ENCODE measurements at places on chromosomes 2 and 18.

DNA sequence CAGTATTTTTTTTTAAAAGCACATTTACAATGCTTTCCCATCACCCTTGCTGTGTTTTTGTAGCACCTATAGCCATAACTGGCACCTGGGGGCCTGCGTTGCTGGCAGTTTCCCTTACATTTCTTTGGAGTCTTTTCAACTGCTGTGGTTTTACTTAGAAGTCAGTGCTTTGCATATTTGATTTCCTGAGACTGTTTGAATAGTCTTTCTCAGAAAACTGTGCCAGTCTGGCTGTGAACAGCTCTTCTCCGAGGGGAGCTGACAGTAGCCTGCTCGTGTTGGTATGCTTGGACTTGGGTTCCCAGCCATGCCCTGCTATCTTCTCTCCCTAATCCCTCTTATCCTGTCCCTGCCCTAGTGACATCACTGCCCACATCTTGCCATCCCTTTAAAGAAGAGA lies 81.5 kb downstream of the DPP4 start:
- no peak for DNase-seq

DNA sequence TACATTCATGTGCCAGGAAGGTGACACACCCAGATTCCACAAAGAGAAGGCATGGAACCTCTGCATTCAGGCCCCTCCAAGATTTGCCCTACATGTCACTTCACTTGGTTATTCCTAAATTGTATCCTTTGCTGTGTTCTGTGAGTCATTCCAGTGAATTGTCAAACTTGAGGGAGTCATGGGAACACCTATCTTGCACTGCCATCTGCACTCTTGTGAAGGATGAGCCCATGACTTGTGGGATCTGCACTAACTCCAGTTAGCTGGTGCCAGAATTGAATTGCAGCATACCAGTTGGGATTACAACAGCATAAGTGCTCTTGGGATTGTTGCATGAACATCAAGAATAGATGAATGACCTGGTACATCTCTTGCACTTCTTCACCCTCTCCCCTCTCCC lies 1288.0 kb upstream of the ZEB2 start:
- DNase-seq, result no peak

GRCh38 chr2:234448506-234449184 lies 48.2 kb downstream of the ARL4C start:
- DNase-seq, result peak; percentile 97

DNA sequence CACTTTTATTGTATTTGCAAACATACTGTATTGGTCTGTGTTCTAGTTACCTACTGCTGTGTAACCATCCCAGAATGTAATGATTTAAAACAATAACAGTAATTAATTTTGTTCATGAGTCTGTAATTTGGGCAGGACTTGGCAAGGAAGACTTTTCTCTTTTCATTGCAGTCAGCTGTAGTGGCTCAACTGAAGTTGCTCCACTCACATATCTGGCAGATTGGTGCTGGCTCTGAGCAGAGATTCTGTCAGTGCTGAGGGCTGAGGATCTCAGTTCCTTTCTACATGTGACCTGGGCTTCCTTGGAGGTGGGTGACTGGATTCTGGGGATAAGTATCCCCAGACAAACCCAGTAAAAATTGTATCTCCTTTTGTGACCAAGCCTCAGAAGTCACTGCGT lies 26.6 kb downstream of the PTPN4 start:
- DNase-seq, result no peak

DNA sequence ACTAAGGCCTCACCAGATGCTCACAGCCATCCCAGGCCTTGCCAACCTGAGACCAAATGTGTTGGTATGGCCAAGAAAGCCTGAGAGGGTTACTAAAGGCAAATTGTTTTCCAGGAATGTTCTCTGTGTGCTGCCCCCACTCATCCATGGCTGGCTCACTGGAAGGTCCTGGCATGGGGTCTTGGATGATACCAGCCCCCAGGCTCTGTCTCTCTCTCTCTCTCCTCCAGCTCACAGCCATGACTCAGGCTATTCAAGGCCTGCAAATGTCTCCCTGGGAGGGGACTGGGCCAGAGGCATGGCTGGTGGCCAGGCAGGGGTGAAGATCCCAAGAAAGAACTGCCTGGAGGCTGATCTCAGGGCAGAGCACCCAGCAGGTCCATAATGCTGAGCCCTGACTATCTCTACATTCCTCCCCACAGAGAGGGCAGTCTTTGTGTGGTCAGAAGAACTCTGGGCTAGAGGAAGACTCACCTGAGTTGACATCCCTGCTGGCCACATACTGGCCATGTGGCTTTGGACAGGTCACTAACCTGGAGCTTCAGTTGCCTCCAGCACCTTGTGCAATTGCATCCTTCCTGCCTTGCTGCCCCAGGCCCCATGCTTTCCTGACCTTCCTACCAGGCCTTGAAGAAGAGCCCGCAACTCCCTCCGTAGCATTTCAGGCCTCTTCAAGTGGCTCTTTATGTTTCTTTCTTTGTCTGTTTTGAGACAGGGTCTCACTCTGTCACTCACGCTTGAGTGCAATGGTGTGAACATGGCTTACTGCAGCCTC lies 150.4 kb downstream of the ZFP36L2 start:
- DNase-seq, result no peak

- peak; percentile 92 for DNase-seq
Observed at GRCh38 chr18:38369772-38370690, 804.4 kb upstream of the CELF4 start.

DNA sequence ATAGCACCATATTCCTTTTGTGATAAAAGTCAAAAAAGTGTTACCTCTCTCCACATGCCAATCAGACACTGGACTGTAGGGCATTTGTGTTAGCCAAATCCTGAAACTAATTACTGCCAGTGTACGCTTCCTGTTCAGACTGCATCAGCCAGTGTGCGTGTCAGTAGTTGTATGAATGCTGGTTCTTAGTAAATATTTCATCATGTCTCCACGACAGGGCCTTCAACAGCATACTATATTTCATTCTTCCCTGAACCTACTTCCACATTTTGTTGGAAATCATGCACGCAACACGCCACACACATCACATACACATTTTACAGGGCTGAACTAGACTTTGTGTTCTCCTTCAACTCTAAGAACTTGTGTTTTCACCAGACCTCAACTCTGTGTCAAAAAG lies 77.5 kb downstream of the EPB41L3 start:
- no peak for DNase-seq

DNA sequence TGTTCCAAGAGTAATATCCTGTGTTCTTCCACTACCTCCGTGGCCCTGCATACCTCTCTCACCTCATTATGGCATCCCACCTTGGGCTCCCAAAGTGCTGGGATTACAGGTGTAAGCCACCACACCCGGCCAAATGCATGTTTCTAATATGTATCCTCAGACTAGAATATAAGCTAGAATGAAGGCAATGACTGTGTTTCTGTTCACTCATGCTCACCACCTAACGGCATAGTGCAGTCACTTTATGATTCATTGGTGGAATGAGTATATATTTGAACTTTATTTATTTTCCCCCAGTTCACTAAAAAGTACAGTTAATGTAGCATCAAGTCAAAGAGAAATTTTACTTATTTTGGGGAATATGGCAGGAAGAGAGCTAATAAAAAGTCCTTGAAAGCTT lies 11.3 kb downstream of the PIGN start:
- no peak for DNase-seq

DNA sequence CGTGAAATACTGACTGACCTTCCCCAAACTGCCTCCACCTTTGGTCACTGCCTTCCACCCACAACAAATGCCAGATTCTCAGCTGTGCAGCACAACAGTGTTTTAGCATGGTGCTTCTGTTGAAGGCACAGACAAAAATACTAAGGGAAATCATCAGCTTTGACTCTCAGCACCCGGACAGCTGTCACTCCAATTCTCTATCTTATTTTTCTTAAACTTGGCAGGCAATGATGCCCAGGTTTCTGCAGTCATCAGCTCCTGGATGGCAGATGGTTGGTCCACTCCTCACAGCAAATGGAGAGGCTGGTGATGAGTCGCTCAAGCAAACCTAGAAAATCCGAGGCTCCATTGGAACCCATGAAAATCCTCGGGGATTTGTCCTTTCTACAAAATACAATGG lies 2.9 kb upstream of the FAM124B start:
- DNase-seq, result no peak

DNA sequence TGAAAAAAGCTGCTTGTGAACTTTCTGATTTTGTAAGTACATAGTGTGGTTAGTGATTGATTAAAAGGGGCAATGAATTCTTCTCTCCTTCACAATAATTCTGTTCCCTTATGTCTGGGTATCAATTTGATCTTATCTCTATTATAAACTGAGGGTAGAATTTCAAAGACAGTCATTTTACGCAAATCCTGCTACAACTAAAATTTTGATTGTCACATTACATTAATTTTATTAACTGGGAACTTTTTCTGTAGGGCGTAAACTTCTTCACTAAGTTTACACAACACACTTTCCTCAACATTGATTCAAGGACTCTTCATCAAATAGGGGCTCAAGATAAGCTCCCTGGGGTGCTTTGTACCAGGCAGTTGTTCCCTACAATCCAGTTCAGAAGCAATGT lies 5.0 kb upstream of the SLC8A1 start:
- no peak for DNase-seq

Measured in HAP-1 (cell line).